Islet precursor cell (in vitro differentiated cells): ENCODE measurements at places on chromosomes 3 and 15.

DNA sequence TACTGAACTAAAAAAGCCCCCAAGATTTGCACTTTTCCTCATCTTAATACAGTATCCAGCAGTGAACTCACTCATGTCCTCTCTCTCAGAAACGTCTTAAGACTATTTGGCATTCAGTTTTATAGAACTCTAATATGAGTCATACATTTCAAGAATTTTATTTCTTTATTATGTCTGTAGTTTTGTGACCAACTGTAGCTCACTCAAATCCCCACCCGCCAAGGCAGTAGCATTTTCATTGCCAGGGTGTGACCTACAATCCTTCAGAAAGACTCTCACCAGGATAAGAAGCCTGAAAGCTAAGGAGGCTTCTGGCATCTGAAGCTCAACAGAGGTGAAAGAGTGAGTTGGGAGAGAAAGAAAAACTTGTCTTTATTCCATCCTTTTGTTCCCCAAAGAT lies 537.1 kb downstream of the RSL24D1 start:
- DNase-seq, result no peak

GRCh38 chr15:76711351-76711827 lies 193.8 kb downstream of the SCAPER start:
- DNase-seq, result no peak

- DNase-seq, result no peak
Observed at GRCh38 chr3:47379411-47379899, 1.4 kb upstream of the PTPN23 start.

DNA sequence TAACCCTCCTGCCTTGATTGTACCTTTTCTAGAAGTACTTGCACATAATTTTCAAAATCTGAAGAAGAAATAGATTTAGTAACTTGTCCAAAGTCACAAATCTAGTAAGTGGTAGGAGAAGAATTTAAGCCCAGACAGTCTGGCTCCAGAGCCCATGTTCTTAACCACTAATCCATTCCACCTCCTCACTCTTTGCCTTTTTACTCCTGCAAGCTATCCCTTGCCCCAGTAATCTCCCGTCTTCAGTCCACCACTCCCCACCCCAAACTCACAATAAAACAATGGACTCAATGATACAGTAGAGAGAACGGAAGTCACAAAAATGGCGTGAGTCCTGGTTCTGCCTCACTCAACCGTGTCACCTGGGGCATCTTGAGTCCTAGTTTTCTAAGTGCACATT lies 48.7 kb downstream of the SETMAR start:
- DNase-seq, result no peak

DNA sequence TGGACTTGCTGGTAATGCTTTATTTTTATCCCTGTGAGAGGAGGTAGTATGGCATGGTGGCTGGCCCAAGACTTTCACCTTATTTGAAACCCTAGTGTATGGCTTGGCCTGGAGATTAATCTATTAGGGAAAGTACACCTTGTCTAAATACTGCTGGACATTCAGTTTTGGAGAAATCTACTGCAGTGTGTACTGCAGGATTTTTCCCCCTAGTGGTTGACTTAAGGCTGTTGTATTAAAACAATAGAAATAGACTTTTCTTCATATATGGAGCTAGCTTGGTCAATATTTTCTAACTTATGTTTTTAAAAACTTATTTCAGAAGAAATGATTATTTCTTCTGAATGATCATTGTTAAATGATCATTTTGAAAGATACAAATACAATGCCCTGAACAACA lies 13.9 kb upstream of the SLITRK3 start:
- no peak for DNase-seq

DNA sequence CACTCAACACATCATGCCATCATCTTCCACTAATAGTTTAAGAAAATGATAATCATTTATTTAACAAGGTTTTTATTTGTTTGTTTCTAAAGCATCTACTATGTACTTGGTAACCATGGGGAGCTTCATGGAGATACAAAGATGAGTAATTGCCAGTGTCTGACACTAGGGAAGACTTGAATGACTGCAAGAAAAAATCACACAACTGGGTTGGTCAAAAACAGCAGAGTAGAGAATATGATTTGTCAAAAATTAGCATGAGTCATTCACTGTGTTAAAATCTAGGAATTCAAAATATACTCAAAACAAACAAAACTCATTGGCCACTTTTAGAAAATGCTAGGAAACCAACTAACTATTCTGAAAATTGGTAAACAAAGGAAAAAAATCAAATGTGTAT lies 6.3 kb downstream of the BNC1 start:
- no peak for DNase-seq

DNA sequence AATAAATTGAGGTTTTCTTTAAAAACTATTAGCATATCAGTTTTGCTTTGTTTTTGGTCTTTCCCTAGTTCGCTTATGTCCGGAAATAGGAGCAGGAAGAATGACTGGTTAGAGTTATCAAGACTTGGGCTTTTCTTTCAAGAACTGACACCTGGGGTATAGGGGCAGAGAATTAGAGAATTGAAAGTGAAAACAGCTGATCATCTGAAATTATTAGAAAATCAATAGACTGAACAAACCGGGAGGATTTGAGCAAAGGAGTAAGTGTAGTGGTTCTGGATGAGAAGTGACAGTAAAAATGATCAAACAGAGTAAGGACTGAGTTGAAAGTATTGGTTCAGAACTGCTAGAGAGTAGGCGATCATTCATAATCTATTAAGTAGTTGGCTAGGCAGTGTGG lies 6.0 kb downstream of the MINDY2 start:
- no peak for DNase-seq
